DMS79 treated with DMSO at 0.1 percent for 48 hours (cell line): ENCODE measurements at places on chromosomes 4 and X.

- DNase-seq, result no peak
These were observed 133.4 kb upstream of the NAP1L5 start for GRCh38 chr4:88831031-88831430.

DNA sequence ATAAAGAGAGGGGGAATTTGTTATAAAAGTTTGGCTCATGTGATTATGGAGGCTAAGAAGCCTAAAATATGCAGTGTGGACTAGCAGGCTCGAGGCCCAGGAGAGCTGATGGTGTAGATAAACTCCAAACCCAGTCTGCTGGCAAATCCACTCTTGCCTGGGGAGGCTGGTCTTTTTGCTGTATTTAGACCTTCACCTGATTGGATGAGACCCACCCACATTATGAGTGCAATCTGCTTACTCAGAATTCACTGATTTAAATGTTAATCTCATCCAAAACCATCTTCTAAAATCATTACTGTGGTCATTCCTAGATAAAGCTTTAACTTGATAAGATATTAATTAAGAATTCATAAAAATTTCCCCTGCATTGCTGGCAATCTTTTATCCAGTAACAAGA, 473.2 kb downstream of the TMA16 start:
- no peak for DNase-seq

DNA sequence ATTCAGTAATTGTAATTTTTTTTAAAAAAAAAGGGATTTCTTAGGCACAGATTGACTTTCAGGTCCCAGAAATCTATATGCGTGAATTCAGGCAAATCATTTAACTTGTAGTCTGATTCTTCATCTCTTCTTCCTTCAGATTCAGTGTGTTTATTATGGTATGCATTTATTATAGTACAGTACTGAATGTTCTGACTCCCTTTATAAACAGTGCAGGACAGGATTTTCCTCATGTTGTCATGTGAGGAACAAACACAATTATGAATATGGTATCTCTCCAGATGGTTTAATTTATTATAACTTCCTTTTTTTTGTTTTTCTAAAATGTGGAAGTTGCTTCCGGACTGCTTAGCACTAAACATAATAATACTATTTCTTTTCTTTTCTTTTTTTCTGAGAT, 54.2 kb downstream of the RPS3A start:
- DNase-seq, result no peak

GRCh38 chrX:15860921-15861320, 6.3 kb upstream of the AP1S2 start:
- no peak for DNase-seq

DNA sequence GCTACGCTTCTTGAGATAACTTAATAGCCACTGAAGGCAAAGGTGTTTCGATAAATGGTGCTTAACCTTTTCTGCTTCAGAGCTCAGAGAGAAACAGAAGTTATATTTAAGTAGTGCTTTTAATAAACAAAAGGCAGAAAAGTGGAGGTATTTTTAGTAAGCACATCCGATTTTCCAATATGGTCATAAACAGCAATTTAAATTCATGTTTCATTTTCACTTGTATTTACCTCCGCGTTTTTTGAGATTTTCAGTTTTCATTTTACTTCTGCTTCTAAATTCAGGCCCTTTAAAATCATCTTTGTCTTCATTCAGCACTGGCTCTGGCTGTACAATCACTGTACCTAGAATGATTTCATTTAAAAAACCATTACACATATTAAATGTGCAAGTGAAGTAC, 92.4 kb downstream of the ATRX start:
- DNase-seq, result no peak

GRCh38 chr4:111963158-111963700, 182.0 kb upstream of the FAM241A start:
- no peak for DNase-seq

DNA sequence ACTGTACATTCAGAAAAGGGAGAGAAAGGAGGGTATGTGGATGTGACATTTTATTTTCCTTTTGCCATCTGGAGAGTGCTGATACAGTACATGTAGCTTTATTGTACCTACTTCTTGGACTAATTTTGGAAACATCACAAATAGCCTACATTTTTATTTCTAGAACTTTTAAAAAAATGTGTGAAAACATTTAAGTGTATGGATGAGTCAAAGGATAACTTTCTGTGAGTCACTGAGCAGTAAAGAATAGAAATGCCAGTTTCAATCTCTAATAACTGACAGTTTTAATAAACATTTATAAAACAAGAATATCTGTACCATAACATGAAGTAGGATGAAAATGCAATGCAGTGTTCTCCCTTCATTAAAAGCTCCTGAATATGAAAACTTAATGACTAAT, 374.4 kb upstream of the NWD2 start:
- no peak for DNase-seq

- no peak for DNase-seq
These were observed 76.2 kb downstream of the PRRG1 start for GRCh38 chrX:37425370-37425769.

DNA sequence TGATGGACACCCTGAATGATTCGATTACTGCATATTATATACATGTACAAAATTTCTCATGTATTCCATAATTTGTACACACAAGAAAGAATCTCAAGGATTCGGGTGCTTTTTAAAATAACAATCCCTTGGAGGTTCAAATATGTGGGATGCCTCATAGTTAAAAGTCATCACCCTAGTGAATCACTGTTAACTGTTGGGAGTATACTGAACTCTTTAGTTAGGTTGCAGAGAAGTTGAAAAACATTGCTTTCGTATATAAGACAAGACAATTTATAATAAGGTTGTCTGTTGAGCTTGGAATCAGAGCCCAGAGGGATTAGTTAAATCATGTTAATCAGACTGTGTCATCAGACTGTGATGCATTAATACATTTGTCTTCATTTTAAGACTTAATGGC, 15.6 kb downstream of the DCK start:
- DNase-seq, result no peak

- no peak for DNase-seq
These were observed 51.6 kb downstream of the SCFD2 start for GRCh38 chr4:53314252-53314651.

DNA sequence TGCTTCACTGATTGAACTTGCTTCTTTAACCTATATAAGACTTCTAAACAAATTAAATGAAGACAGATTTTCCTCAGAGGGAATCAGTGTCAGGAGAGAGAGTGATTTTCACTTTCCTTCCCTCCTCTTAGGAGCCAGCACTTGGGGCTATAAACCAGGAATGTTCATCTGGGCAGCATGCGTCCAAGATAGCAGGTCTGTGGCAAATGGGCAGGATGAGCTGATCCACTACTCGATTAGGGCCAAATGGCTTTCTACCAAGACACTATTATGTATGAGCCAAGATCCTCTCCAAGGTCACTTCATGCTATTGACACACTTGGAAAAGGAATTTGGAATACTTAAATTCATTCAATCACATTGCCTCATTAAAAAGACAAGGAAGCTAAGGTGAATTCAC, 203.9 kb upstream of the GRID2 start:
- no peak for DNase-seq

GRCh38 chrX:44474410-44474809, 68.2 kb downstream of the FUNDC1 start:
- no peak for DNase-seq

DNA sequence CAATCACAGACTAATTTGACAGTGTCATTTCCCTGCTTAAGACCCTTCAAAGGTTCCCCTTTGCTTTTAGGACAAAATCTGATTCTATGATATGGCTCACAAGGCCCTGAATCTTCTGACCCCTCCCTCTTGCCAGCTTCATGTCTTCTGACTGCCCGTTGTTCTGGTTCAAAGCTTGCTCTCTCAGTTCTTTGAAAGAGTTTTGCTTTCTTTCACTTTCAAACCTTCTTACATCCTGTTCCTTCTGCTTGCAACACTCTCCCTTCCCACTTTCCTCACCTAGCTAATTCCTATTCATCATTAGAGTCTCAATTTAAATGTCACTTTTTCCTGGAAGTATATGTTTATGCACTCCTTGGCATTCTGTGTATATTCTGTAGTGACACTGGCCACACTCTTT, 299.2 kb downstream of the IDS start:
- DNase-seq, result no peak

- DNase-seq, result no peak
These were observed 307.5 kb upstream of the FAM241A start for GRCh38 chr4:111837761-111838160.

DNA sequence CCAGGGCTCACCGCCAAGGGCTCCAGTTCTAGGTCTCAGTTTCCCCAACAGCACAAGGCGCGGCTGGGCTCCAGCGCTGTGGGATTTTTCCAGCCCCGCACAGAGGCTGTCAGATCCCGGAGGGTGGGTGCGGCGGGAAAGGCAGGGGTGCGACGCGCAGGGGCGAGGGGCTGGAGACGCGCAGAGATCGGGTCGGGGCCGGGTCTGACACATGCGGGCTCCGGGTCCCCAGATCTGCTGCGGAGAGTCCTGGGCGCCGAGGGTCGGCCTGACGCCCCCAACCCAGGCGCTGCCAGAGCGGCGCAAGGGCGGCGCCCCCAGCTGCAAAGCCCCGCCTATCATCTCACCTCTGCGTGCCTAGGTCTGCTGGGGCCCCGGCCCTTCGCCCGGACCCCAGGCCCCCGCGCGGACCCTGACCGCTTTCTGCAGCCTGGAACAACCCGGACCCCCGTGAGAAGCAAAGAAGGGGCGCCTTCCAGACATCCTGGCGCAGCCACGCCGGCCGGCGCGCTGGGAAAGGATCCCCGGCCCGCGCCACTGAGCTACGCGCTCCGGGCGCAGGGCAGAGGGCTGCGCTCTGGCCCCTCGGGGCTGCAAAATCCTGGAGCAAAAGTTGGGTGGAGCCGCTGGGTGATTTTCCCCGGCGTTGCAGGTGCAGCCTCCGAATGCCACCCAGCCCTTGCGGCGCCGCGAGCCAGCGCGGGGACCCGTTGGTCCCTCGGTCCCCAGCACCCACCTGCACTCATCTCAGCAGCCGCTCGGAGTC, 486 bp downstream of the ABLIM2 start:
- DNase-seq, result no peak

GRCh38 chr4:42313872-42314271, 83.4 kb upstream of the SHISA3 start:
- DNase-seq, result no peak

DNA sequence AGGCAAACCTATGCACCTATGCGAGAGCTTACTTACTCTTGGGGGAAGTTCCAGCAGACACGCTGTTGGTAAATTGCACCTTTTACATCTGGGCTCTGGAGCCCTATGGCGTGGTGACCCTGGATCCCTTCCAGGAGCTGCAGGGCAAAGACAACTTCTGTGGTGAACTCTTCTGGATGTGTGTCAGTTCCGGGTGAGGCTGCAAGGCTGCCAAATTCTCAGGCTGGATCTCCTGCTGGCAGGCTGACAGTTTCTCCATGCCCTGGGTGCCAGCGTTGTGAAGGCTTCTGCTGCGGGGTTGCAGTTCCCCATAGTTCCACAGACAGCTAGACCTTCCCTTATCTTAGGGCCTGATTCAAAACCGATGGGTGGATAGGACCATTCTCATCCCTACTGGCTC, 37.9 kb downstream of the RAP2C start:
- no peak for DNase-seq

DNA sequence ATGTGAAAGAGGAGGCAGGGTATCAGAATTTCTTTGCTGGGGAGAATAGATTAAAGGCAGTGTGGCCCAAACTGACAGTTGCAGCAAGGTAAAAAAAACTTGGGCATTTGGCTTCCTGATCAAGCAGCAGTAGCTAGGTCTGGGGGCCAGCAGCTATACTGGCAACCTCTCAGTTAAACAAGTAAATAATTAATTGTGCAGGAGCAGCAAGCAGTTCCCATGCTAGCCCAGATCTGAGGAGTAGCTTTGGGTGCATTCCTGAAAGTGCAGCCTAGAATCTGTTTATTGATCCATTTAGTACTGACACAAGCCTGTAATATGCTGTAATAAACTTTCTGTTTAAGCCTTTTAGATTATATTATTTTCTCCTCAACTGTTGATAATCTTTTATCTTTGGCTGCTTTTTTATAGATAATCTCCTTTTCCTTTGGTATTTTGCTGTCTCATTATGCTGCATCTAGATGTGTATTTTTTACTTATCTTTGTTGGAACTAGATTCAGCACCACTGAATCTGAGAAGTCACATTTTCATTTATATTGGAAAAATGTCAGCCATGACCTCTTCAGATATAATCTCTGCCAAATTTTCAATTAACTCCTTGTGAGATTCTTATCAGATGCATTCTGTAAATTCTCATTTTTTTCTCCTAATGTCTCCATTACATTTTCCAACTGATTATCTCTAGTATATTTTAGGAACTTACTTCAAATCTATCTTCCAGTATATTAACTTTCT, 276.3 kb downstream of the STPG2 start:
- no peak for DNase-seq

DNA sequence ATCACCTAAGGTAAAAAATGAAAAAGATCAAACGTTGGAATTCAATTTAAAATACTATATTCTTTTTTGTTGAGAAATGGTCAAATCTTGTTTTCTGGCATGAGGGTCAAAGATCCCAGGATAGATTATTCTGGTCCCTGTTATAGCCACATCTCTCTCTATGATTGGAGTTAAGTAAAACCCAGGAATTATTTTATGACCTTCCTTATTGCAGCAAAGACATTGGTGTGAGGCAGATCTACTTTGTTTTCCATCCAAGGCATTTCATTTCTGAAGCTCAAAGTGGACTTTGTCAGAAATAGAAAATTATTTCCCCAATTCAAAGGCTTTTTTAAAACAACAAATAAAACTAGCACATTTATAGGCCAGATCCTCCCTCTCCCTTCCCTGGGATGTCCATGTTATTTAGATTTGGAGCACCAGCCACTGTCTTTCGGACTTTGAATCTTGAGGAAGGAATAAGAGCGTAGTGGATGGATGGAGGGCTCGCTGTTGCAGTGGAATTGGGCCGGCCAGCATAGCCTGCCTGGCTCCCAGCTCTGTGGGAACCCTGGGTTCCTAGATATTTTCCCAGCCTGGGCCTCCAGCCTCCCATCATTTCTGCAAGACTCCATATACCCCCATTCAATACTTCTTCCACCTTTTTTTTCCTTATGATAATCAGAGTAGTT, 45.6 kb upstream of the HAND2 start:
- DNase-seq, result no peak

- DNase-seq, result no peak
These were observed 15.9 kb downstream of the RTL9 start for GRCh38 chrX:110374559-110374958.

- no peak for DNase-seq
These were observed 140.9 kb downstream of the PAPSS1 start for GRCh38 chr4:107579099-107579498.

- DNase-seq, result no peak
These were observed 208.5 kb downstream of the INPP4B start for GRCh38 chr4:142637614-142638013.

DNA sequence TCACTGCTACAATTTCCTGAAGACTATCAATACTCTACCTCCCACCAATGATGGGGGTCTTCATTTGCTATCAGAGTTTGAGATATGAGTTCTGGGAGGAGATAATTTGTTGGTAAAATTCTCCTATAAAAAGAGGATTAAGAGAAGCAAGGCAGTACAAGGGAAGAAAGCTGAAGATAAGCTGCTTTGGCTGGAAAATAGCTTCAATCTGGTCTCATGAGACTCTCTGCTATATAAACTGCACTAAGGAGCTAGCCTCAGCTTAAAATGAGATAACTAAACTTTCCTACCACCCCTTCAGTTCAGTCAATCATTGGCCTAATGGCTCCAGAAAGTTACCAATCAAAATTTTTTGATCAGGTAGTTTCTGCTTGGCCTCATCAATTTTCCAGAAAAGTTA, 2105.0 kb downstream of the ARAP2 start:
- DNase-seq, result no peak
